Activated gamma-delta T cell treated with anti-CD3 and anti-CD28 coated beads, Interleukin-2, amount 50 U/mL, for 16 hours (primary cell): ENCODE measurements at places on chromosomes 16 and 17.

DNA sequence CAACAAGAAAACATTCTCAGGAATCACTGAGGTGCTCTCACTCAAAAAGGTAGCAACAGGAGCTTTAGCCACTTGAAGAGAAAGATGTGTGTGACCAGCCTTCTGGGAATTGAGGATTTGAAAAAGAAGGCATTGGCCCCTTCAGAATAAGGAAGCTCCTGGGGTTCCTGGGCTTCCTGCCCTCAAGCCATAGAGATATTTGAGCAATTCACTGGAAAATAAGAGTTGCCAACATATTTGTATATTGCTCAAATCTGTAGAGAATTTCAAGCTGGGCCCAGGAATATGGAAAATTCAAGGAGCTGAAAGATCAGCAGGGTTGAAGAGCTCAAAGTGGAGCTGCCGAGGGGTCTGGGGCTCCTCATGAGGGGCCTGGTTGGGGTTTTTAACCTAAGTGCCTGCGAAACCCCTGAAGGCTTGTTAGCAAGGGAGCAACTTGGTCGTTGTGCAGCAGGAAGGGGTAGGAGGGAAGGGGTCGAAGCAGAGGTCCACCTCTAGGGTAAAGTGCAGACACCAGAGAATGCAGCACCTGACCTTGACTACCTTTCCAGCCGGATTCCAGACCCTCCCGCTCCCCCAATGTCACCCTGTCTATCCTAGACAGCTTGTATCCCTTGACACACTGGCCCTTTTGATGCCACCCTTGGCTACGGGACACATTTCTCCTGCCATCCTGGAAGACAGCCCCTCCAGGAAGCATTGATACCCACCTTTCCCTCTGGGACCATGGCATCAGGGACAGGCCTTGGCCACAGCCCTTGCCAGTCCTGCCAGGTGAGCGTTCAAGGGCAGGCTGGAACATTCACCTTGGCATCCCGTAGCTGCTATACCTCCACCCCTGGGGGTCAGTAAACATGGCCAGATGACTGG lies 67.6 kb upstream of the SREBF1 start:
- DNase-seq, result no peak

DNA sequence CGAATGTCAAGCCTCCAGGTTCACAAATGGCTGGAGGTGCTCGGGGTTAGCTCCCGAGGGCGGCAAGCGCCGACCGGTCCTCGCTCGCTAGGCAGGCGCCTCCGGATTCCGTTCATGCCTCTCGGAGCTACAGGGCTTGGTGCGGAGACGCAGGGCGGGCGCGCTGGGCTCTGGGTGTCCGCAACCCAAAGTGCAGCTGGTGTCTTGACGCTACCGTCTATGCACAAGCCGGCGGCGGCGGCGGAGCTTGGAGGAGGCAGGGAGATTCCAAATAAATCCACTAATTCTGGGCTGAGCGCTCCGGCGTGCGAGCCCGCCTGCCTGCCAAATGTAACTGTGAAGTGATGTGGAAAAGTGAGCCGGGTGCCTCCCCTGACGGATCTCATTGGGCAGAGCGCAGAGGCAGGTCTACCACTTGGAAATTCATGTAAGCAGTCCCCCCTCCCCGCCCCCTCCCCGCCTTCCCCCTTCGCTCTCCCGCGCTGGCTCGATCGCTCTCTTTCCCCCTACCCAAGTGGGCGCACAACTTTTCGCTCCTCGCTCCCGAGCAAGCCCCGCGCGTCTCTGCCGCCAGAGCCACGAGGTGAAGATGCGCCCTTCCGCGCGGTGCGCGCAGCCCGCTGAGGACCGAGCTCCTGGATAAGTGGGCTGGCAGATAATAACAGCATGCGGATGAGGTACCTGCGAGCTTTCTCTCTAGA lies at the start of gene CDH8:
TSS of gene CDH8 (minus strand) at position 338 of the 701 bp plus-strand sequence. CDS start 15,035 bp downstream, outside the sequence.
- DNase-seq, result no peak

DNA sequence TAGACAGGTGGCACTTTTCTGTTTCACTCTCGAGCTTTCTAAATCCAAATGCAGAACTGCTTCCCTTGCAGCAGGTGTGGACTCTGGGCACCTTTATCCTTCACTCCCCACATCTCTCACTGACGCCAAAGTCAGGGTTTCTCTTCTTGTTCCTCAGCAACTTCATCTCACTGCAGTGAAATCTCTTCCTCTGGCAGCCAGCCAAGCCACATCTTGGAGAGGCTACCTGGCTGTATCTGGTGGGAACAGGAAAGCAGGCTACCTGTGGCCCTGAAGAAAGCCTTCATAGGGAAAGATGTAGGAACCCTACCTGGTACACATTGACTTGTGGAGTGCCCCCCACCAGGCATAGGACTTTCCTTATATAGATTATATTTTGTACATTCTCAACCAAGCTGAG lies 159.1 kb downstream of the UTP18 start:
- DNase-seq, result no peak

DNA sequence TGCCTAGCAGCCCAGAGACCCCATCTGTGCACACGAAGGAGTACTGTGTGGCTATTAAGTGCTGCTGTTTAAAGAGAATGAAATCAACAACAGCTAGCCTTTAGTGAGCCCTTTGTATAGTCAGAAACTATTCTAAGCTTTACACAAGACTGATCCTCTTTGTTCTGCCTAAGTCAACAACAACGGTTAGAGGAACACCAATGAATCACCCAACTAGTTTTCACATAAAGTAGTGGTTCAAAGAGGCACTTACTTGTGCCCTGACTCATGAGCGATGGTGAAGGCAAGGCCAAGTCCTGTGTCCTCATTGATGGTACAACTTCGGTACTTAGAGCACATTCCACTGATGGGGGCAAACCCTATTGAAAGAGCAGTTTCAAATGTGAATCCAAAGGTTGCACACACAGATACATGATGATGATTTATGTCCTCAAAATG lies 75.8 kb downstream of the ADAMTS18 start:
- no peak for DNase-seq

- no peak for DNase-seq
These were observed 28.6 kb upstream of the SSTR5 start for GRCh38 chr16:1043881-1044451.

- no peak for DNase-seq
These were observed 19.4 kb downstream of the PSME3IP1 start for GRCh38 chr16:57166451-57166850.
